Amniotic stem cell (primary cell): ENCODE measurements at places on chromosomes 7 and 10.

DNA sequence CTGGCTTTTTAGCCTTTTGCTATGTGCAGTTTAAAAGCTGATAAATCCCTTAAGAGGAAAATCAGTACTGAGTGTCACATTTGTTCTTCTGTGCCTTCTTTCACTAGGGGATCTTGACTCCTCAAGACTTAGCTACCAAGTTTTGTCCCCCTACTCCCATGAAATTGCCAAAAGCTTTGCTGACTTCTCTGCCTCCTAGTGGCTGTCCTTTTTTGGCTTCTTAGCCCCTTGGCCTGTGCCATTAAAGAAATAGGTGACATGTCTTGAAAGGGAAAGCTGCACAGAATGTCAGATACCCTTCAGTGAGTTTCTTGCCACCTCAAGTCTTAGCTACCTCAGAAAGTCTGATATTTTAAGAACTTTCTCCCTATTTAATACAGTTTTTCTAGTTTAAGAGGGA is 10.5 kb downstream of the MKLN1 start:
- no peak for DNase-seq

GRCh38 chr7:80253653-80254052 is 119.0 kb downstream of the GNAI1 start:
- no peak for DNase-seq

- no peak for DNase-seq
These were observed 545.8 kb upstream of the NRP1 start for GRCh38 chr10:33880291-33880690.

- DNase-seq = no peak
These were observed 11.7 kb downstream of the MAP3K8 start for GRCh38 chr10:30445711-30446110.

DNA sequence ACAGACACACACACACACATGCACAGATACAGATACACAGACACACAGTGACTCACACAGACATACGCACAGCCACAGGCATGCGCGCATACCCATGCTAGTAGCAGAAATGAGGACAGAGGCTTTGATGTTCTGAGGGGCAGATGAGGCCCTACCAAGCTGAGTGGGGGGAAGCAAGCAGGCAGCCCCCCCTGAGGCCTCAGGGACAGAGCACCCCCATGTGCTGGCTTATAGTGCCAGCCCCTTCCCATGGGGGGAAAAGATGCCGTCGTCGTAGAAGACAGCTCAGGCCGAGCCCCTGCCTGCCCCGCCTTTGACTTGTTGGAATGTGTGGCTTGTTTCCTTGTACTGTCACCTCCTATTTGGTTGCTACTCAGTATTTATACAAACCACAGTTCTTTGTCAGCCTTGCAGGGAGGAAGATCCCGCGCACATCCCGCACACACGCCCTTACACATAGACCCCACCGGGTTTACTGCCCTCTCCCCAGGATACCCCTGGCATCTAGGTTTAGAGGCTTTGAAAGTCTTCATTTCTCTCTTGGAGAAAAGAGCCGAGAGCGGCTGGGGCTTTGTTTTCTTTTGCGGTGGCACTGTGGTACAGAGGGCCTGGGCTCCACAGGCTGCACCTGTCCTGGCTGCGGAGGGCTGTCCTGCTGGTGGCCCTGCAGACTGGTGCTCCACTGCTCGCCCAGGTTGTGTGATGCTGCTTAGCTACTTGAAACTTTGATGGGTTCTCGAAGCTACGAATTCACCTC is 112.5 kb downstream of the DOCK1 start:
- no peak for DNase-seq
